Fibroblast of skin of right quadriceps (primary cell): ENCODE measurements at places on chromosomes 6 and 20.

GRCh38 chr6:24214984-24215383, 89.0 kb downstream of the NRSN1 start:
- DNase-seq: no peak

DNA sequence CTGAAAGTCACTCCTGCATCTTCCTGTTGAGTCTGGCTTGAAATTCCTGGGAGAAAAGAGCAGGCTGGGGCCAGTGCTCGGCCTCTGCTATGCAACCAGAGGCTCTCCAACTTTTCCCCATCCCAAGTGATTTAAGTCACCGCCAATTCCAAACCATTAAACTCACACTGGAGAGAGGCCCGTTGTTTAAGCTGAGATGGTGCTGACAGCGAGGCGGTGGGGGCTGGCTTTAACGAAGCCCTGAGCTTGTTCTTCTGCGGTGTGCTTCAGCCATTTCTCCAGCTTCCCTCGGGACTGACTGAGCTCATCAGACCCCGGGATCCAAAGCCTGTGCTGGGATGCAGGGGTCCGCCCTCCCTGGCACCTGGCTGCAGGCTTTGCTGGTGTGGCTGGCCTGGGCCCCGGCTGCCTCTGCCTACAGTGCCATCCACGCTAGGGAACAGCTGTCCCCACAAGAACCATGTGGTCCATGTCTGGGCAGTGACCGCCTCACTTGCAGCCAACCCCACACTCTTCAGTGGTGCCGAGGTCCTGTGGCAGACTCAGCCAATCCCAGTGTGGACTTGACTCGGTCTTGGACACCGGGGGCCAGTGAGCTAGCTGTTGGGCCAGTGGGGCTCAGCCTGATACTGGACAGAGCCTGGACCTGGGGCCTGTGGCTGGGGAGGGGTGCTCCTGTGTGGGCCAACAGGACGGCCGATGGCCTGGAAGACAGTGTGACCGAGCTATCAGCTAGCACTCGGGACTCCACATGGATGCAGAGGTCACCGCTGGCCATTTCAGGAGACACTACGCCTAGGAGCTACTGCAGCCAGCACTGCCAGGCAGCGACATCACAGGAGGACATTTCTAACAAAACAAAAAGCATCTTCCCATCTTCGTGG, 21.2 kb downstream of the RAMACL start:
- peak; percentile 58 for DNase-seq

GRCh38 chr6:11854408-11855165, 76.0 kb upstream of the ADTRP start:
- peak; percentile 69 for DNase-seq

GRCh38 chr6:167872538-167873210, 46.0 kb downstream of the AFDN start:
- DNase-seq: no peak
